NCI-H2171 treated with DMSO at 0.1 percent for 48 hours (cell line): ENCODE measurements at places on chromosomes 13 and 19.

GRCh38 chr19:51461723-51462161, 3.5 kb upstream of the SIGLEC8 start:
- no peak for DNase-seq

GRCh38 chr13:30818323-30818960, 83.1 kb downstream of the ALOX5AP start:
- no peak for DNase-seq

DNA sequence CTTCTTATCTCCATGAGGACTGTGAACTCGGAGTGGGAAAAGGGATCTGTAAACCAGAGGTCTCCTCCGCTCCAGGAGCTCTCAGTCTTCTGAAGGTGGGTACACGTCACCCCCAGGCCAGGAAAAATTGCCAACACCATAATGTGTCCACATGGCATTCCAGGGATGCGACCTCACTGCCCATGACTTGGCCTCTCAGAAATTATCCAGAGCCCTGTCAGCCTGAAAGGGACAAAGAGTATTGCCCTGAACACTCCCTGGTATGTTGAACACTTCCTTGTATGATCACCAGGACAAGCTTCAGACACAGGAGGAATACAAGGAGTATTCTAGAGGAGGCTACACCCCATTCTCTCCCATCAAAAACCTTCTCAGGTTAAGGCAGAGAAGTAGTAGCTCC, 81.0 kb upstream of the SLC7A1 start:
- DNase-seq: no peak

GRCh38 chr13:98467263-98467985, 109.5 kb downstream of the STK24 start:
- no peak for DNase-seq

GRCh38 chr19:41578886-41579285, 2.9 kb downstream of the CEACAM21 start:
- DNase-seq: no peak

- no peak for DNase-seq
Measured at GRCh38 chr13:106418556-106418955, 116.9 kb downstream of the EFNB2 start.
